ENCODE measurements at places on chromosomes 4 and X.

DNA sequence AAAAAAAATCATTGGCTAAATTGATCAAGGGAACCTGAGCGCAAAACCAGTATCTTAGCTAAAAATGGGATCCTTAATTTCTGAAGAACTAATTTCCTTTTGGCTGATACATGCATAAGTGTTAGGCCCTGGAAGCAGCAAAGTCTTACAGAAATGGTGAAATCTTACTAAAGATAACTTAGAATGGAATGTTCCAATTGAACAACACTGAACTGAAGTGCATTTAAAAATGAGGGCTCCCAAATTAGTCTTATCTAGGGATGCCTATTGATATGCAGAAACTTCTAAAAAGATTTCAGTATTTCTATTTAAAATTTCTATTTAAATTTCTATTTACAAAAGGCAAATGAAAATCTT lies 120.7 kb upstream of the BANK1 start:
- no peak for DNase-seq

- no peak for DNase-seq
These were observed 63.4 kb downstream of the LCORL start for GRCh38 chr4:17958181-17958580.

DNA sequence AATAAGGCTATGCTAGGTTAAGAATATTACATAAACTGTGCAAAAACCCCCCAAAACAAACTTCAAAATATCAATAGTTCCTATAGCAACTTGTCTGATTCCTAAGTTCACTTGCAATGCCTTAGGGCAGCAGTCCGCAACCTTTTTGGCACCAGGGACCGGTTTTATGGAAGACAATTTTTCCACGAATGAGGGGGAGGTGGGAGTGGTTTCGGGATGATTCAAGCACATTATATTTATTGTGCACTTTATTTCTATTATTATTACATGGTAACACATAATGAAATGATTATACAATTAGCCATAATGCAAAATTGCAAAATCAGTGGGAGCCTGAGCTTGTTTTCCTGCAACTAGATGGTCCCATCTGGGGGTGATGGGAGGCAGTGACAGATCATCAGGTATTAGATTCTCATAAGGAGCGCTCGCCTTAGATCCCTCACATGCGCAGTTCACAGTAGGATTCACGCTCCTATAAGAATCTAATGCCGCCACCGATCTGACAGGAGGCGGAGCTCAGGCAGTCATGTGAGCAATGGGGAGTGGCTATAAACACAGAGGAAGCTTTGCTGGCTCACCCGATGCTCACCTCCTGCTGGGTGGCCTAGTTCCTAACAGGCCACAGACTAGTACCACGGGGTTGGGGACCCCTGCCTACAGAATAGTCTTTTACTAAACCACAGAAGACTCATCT lies 39.7 kb downstream of the ACOX3 start:
- DNase-seq = no peak

- no peak for DNase-seq
These were observed 1316.3 kb downstream of the STIM2 start for GRCh38 chr4:28176942-28177341.

GRCh38 chr4:22192084-22192511 lies 243.5 kb upstream of the KCNIP4 start:
- DNase-seq = peak; percentile 58

DNA sequence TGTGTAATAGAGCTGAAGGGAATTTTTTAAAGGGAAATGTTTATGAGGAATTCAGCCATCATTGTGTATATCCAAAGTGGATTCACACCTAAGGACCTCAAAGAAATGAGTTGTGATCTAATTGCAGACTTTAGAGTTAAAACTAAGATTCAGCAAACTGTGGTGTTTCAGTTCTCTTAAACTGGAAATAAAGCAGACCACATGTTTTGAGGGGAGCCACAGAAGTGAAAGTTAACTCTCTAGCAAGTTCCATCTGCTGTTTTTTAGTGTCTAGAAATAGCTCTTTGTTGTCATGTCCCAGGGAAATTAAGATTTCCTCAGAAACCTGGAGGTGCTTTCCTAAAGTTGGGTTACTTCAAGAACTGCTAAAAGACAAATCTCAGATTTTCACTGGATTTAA lies 97.3 kb upstream of the DDX3X start:
- DNase-seq = no peak

DNA sequence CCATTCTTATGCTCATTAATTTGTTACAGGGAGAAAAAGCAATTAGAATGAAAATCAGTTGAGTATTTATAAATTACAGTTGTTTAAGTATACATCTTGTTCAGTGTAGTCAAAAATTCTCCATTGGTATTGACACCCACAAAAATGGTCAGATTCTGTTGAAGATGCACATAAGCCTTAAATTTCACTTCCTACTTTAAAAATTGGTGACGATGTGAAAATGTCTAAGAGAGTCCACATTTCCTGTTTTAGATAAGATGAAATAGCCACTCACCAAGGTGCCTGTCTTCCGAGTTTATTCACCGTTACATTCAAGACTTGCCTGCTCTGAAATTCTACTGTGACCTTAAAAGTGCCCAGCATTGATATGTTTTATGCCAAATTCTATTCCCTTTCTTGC lies 93.6 kb downstream of the GPR143 start:
- no peak for DNase-seq

DNA sequence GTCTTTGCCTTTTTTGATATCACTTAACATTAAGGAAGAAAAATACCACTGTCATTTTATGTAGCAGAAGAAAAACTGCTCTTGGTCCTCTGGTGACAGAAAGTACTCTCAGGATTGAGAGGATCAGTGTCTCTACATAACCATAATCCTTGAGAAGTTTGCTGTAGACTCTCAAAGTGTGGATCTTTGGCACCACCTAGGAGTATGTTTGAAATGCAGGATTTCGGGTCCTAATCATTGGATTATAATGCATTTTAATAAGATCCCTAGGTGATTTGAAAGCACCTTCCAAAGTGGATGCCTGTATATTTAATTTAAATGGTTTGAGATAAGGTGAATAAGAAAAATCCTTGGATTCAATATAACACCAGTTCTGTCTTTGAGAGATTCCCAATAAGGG lies 23.2 kb downstream of the MOB1B start:
- DNase-seq = no peak

GRCh38 chr4:37601531-37601930 lies 84.6 kb downstream of the RELL1 start:
- no peak for DNase-seq

DNA sequence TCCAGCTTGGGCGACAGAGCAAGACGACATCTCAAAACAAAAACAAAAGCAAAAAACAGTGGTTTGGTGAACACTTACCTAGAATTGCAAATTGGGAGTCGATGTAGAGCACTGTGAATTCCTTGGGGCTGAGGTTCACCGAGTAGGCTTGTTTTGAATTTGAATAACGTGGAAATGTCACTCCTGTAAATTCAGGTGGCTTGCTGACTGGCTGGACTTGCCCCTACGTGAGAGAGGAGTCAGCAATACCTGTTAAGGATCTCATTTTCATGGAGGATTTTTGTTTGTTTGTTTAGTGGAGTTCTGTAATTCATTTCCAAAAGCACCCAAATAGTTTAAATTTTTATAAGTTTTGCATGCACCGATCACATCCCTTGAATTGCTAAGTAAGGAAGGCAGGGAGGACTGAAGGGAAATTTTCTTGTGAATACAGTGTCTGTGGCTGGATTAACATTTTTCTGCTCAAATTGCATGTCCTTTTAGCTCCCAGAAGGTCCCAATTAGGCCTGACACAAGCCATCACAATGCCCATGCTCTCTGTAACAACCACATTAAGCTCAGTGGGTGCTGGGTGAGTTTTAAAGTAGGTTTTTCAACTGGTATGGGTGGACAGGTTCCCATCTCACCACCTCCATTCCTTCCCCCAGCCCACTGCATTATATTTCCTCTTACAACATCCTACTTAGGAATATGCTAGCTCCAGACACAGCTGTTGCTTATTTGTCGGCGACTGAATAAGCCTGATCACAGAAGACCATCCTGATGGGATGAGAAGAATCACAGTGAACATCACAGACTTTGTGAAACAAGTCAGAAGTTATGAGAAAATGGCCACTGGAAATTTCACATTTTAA lies 58.5 kb upstream of the TTC29 start:
- no peak for DNase-seq

DNA sequence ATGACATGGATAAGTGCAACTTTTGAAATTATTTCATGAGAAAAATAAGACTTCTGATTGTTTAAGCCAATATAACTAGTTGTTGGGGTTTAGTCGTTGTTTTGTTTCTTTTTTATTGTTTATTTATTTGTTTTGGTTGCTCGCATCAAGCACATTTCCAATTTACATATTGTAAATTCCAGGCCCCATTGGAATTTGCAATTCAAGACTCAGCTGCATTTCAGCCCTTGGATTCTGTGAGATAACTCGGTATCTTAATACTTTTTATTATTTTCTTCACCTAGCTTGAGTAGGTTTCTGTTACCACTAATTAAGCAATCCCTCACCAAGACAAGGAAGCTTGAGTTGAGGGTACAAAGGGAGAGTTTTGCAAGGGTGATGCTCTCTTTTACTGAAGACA lies 318.3 kb upstream of the GATB start:
- DNase-seq = no peak

Measured in retina (tissue), 1 donor.